SJCRH30 (cell line): ENCODE measurements at places on chromosomes 4 and X. TPM values are rescaled to one million over a fixed set of nuclear protein-coding genes. Genes with fewer than 3 reads are reported as not detected.
A peak's percentile ranks its signal among the peaks of the same experiment; 100 is the strongest.

The STAP1 gene
- 0.08 and 0.58 TPM in 2 replicates for total RNA-seq

The PDS5A gene
- 80.7 and 89.8 TPM in 2 replicates for total RNA-seq

The GRPR gene
- total RNA-seq: 0.16 and 0.25 TPM in 2 replicates

The WDFY3 gene
- total RNA-seq: 134 and 155 TPM in 2 replicates

The CTSO gene
- 0.14 and 0.23 TPM in 2 replicates for total RNA-seq

The UCP1 gene
- not detected in 2 replicates for total RNA-seq

GRCh38 chrX:134631426-134632346 lies 26.6 kb downstream of the PLAC1 start:
- no peaks in the 10 kb centered on the region for H3K27me3 ChIP-seq
- no peak overlapping the region for H3K4me3 ChIP-seq
- peak overlapping the region; percentile 84 for H3K27ac ChIP-seq
- no peaks in the 10 kb centered on the region for H3K36me3 ChIP-seq
- DNase-seq: peak; percentile 92

GRCh38 chr4:174173360-174173759 lies 110.1 kb downstream of the FBXO8 start:
- H3K4me3 ChIP-seq: no peak overlapping the region
- no peak overlapping the region for H3K27ac ChIP-seq
- no peaks in the 10 kb centered on the region for H3K36me3 ChIP-seq
- no peaks in the 10 kb centered on the region for H3K27me3 ChIP-seq
- peaks cover 6% of the 10 kb centered on the region for H3K4me1 ChIP-seq

- H3K4me1 ChIP-seq: no peaks in the 10 kb centered on the region
- no peaks in the 10 kb centered on the region for H3K27me3 ChIP-seq
Observed at GRCh38 chrX:32084757-32085156, 1012.9 kb upstream of the FTHL17 start.

DNA sequence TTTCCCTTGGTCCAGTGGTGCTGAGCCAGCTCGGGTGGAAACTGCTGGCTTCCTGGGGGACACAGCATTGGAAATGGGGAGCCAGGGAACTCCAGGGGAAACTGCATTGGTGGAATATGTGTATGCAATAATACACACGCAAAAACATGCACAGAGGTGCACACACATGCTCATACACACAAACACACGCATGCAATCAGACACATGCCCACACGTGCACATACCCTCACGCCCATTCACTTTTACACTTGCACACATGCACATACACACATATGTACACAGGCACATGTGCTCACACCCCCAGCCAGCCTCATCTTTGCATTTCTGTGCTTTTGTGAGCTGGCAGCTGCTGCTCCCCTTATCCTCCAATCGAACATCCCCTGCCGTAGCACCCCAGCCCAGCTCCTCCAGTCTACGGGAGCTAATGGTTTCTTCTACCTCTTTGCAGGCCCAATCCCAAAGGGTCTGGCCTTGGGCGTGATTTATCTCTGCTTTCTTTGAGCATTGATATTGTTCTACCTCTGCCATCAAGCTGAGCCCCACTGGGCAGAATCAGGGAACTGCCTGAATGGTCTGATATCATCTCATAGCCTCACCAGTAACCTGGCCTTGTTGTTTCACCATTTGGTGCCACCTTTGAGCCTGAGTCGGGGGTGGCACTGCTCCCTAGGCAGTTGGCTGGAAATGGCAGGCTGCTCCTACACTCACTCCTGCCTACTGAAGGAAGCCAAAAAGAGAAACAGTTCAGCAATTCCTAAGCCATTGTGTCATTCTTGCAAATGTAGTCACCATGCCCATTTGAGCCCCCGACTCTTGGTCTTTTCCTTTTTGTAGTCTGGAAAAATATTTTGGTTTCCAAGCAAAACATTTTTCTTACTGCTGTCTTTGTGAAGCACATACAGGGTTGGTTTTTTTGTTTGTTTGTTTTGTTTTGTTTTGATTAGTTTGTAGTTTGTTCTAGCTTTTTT lies 104.4 kb upstream of the MAMLD1 start:
- H3K36me3 ChIP-seq: no peaks in the 10 kb centered on the region
- DNase-seq: no peak

- no peak for DNase-seq
- no peak overlapping the region for H3K27ac ChIP-seq
- H3K4me3 ChIP-seq: no peak overlapping the region
- H3K4me1 ChIP-seq: no peaks in the 10 kb centered on the region
- no peaks in the 10 kb centered on the region for H3K36me3 ChIP-seq
- no peaks in the 10 kb centered on the region for H3K27me3 ChIP-seq
Observed at GRCh38 chrX:48902135-48902534, 4.4 kb downstream of the PQBP1 start.

DNA sequence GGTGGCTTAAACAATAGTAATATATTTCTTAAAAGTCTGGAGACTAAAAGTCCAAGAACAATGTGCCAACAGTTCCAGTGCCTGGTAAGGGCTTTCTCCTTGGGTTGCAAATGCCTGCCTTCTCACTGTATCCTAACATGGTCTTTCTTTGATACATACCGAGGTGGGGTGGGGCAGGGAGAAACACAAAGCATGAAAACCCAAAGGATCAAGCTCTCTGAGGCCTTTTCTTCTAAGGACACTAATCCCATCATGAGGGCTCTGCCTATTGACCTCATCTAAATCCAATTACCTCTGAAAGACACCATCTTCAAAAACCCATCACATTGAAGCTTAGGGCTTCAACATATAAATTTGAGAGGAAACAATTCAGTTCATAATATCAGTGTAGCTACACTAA lies 311.3 kb downstream of the GRID2 start:
- no peaks in the 10 kb centered on the region for H3K4me1 ChIP-seq
- no peak overlapping the region for H3K27ac ChIP-seq
- no peak overlapping the region for H3K4me3 ChIP-seq
- H3K36me3 ChIP-seq: no peaks in the 10 kb centered on the region
- H3K27me3 ChIP-seq: no peaks in the 10 kb centered on the region
- no peak for DNase-seq

DNA sequence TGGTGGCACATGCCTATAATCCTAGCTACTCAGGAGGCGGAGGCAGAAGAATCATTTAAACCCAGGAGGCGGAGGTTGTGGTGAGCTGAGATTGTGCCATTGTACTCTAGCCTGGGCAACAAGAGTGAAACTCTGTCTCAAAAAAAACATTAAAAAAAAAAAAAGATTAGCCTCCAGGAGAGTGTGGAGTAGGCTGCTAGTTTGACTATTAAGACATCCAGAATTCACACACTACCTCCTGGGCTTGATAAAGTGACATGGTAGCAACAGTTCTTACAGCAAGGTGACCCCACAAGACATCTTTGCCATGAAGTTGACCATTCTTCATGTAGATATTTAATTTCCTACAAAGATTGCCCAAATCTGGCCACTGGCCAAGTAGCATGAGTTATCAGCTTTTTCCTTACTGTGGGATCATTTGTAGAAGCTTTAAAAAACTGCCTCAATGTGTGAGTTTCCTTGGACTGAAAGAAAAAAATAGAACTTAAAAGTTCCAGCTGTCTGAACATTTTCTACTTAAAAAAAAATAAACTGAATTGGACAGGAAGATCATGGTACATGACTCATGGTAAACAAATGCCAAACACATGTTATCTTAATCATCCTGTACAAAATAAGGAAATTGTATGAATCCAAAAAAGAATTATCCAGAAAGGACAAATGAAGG lies 35.3 kb upstream of the SPRY1 start:
- H3K4me1 ChIP-seq: peaks cover 11% of the 10 kb centered on the region
- H3K36me3 ChIP-seq: no peaks in the 10 kb centered on the region
- H3K4me3 ChIP-seq: no peak overlapping the region

DNA sequence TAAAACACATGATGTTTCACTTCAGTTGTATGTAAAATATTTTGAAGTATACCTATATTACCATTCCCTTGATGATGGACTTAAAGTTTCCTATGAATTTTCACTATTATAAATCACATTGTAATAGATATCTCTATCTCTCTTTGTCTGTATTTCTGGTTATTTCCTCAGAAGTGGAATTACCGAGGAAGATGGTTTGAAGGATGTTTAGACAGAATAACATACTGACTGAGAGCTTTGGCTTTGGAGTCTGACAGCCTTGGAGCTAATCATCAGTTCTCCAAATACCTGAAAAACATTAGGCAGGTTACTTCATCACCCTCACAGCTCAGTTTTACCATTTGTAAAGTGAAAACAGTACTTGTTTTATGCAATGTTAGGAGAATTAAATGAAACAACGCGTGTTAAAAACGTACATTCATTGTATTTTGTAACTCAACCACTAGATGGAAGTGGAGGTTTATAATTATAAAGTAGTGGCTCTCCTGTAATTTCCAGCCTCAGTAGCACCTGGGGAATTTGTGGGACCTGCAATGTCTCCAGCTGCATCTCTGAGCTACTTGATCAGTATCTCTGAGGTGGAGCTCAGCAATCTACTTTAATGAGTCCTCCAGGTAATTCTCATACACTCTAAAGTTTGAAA lies 14.3 kb downstream of the JCHAIN start:
- no peaks in the 10 kb centered on the region for H3K4me1 ChIP-seq
- H3K27ac ChIP-seq: no peak overlapping the region
- DNase-seq: peak; percentile 51
- no peak overlapping the region for H3K4me3 ChIP-seq
- no peaks in the 10 kb centered on the region for H3K36me3 ChIP-seq

- H3K27ac ChIP-seq: no peak overlapping the region
- no peaks in the 10 kb centered on the region; the same call in 1 of the 2 replicates for H3K27me3 ChIP-seq
- H3K4me1 ChIP-seq: no peaks in the 10 kb centered on the region
- H3K4me3 ChIP-seq: no peak overlapping the region
- DNase-seq: no peak
Observed at GRCh38 chr4:15836362-15836761, 58.2 kb downstream of the CD38 start.

DNA sequence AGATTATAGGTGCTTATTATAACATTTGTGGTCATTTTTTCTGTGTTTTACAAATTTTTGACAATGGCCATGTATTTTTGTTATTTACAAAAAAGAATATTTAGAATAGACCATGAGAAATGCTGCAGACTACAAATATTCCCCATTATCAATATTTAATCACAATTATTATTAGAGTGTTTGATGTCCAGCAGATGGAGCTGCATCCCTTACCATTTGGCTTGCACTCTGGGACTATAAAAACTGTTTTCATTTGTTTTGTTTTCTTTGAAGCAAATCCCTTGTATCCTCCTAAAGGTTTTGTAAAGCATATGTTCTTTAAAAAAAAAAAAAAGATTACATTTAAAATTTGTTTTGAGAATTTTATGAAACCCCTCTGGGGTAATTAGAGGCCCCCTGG lies 85.6 kb upstream of the CXorf66 start:
- H3K4me1 ChIP-seq: no peaks in the 10 kb centered on the region
- H3K27ac ChIP-seq: no peak overlapping the region
- H3K36me3 ChIP-seq: no peaks in the 10 kb centered on the region
- DNase-seq: peak; percentile 14

GRCh38 chr4:182291597-182292270 lies 48.5 kb downstream of the TENM3 start:
- no peaks in the 10 kb centered on the region for H3K36me3 ChIP-seq
- H3K27me3 ChIP-seq: no peaks in the 10 kb centered on the region
- H3K4me3 ChIP-seq: no peak overlapping the region
- no peaks in the 10 kb centered on the region for H3K4me1 ChIP-seq
- no peak for DNase-seq

DNA sequence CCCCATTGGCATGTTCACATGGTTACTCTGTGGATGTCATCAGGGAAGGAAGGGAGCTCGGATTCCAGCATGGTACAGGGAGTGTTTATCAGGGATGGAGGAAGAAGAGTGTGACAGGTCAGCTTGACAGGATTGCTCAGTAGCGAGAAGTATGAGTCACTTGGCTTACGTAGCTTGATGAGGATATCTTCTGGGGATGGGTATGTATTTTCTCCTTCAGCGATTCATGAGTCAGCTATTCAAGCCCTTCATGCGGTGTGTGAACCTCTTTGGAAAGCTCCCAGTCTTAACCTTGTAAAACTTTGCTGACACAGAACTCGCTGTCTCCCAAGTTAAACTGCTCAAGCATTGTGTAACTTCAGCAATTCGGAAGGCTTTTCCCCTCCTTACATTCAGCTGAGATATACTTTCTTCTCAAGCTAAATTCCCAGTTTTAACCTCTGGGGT lies 275.4 kb downstream of the ARHGAP10 start:
- peaks cover 11% of the 10 kb centered on the region; the same call in 1 of the 2 replicates for H3K4me1 ChIP-seq
- no peak overlapping the region for H3K4me3 ChIP-seq
- no peak overlapping the region for H3K27ac ChIP-seq
- DNase-seq: no peak
- H3K36me3 ChIP-seq: no peaks in the 10 kb centered on the region; the same call in 1 of the 2 replicates

GRCh38 chr4:103050736-103051436 lies 25.7 kb downstream of the SLC9B2 start:
- no peaks in the 10 kb centered on the region for H3K4me1 ChIP-seq
- no peaks in the 10 kb centered on the region for H3K27me3 ChIP-seq
- no peak for DNase-seq
- H3K4me3 ChIP-seq: no peak overlapping the region
- no peak overlapping the region for H3K27ac ChIP-seq

GRCh38 chrX:141945426-141945825 lies 41.7 kb downstream of the MAGEC1 start:
- H3K27me3 ChIP-seq: no peaks in the 10 kb centered on the region
- H3K27ac ChIP-seq: no peak overlapping the region
- no peak overlapping the region for H3K4me3 ChIP-seq
- H3K36me3 ChIP-seq: no peaks in the 10 kb centered on the region
- DNase-seq: no peak
- no peaks in the 10 kb centered on the region for H3K4me1 ChIP-seq

DNA sequence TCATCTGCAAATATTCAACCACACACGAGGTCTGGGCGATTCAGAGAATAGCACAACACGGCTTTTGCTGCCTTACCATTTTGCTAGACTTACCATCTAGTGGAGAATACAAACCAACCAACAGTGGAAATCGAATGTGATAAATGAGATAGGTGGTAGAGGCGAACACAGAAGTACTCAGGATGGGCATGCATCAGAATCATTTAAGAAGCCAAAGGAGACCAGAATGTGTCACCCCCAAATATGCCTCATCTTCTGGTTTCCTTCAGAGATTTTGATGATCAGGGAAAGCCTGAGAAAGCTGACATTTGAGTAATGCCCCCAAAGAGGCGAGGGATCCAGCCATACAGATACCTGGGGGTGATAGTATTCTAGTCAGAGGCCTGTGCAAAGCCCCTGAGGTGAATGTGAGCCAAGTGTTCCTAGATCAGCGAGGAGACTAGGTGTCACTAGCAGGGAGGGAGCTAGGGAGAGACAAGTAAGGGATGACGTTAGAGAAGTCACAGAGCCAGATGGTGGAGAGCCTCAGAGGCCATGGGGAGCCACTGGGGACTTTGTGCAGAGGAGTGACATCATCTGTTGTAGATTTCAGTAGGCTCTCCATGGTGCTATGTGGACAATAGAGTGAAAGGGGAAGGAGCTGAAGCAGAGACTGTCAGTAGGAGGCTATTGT lies 1.7 kb downstream of the MTMR1 start:
- no peak for DNase-seq
- peaks cover 10% of the 10 kb centered on the region for H3K4me1 ChIP-seq
- no peaks in the 10 kb centered on the region for H3K27me3 ChIP-seq

- H3K36me3 ChIP-seq: no peaks in the 10 kb centered on the region
- H3K27ac ChIP-seq: peak overlapping the region; percentile 47
- peak overlapping the region; percentile 86 for H3K4me3 ChIP-seq
- no peaks in the 10 kb centered on the region for H3K27me3 ChIP-seq
Observed at GRCh38 chr4:932713-933070, 432 bp downstream of the TMEM175 start.
